ENCODE measurements at places on chromosomes 3 and 15.

DNA sequence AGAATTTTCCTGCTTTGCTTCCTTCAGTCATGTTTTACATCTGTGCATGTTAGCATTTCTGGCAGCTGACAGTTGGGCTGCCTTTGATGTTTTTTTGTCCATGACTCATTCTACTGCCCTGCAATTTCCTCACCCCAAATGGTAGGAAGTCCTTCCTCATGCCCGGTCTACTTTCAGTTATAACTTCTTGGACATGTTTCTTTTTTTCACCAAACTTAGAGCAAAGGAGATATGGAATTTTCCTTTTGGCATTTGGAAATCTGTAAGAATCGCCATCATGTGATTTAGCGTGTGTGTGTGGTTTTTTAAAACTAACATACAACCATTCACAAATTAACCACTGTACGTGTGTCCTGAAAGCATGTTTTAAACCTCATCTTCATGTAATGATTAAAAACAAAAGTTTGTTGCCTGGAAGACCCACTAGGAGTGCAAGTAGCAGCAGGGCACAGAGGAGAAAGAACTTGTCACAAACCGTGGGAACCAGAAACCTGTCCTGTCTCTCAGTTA, 430.7 kb upstream of the CFAP20DC start:
- DNase-seq, result no peak

DNA sequence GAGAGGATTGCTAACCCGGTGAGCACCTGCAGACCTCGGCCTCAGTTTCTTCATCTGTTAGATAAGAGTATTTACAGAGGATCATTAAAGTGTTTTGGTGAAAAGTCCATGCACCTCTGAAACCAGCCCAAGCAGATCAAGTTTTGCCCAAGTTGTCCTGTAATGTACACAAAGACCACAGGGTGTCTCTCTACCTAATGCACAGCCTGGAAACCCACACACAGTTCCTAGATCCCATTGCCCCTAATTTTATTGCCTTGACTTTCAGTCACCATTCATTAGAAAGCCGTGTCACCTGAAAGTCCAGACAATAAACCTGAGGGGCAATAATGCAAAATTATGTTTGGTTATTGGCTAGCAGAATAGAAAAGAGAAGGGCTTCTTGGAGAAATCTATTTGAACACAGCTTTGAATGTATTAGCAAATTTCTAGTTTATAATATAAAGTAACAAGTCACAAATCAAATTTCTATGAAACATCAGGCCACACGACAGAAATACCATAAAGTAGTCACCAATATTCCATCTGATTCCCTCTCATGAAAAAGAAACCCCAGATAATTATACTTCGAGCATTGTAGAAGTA, 161.3 kb upstream of the SLC2A2 start:
- no peak for DNase-seq

GRCh38 chr3:16260046-16260445, 4.7 kb downstream of the DPH3 start:
- DNase-seq, result no peak

- DNase-seq, result no peak
Measured at GRCh38 chr3:187242435-187242834, 45.1 kb downstream of the RTP1 start.

- DNase-seq, result no peak
Measured at GRCh38 chr15:52361975-52362494, 66.4 kb upstream of the MYO5C start.

DNA sequence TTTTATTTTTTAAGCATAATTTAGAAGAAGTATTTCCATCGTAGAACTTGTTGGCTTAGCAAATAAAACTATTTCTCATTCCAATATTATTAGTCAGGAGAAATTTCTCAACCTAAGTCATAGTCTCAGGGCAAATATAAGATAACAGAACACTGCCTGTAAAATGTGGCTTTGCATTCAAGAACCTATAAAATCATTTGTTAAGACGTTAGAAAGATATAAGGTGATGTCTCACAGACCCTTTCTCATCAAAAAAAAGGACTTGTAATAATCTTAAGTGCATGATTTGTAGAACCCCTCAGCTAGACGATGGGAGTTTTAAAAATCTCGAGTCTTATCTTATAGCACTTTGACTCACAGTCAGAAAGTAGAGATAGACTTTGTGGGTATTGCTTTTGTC, 314.7 kb upstream of the CFAP20DC start:
- DNase-seq, result no peak
